ENCODE measurements at places on chromosomes 16 and 17.
A peak's percentile ranks its signal among the peaks of the same experiment; 100 is the strongest.

- no peak for DNase-seq
Measured at GRCh38 chr17:43857957-43858600, 11.1 kb downstream of the CD300LG start.

- DNase-seq: peak; percentile 12
Measured at GRCh38 chr17:47297661-47298400, 25.9 kb upstream of the EFCAB13 start.

DNA sequence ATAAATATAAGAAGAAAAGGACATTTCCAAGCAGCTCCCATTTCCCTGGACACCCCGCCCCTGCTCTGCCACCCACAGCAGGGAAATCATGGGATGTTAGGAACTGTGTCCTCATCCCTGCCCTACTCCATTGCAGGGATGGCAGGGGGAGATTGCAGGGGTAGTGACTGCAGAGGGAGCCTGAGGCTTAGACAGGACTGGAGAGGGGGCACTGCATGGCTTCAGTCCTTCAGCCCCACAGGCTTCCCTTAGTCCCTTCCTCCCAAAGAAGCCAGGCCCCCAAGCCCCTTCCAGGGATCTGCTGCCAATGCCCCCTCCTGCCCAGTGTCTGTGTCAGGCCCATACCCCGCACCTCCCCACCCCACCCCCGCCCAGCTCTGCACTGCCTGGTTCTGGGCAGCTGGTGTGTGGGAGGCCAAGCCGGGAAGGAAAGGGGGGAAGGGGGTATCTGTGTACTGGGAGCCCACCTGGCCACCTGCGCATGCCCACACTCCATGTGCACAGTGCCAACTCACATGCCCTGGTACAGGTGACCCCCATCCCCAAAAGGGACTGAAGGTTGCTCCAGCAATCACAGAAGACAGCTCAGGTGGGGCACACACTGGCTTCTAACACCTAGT, 3.3 kb downstream of the RUNDC3A start:
- no peak for DNase-seq

DNA sequence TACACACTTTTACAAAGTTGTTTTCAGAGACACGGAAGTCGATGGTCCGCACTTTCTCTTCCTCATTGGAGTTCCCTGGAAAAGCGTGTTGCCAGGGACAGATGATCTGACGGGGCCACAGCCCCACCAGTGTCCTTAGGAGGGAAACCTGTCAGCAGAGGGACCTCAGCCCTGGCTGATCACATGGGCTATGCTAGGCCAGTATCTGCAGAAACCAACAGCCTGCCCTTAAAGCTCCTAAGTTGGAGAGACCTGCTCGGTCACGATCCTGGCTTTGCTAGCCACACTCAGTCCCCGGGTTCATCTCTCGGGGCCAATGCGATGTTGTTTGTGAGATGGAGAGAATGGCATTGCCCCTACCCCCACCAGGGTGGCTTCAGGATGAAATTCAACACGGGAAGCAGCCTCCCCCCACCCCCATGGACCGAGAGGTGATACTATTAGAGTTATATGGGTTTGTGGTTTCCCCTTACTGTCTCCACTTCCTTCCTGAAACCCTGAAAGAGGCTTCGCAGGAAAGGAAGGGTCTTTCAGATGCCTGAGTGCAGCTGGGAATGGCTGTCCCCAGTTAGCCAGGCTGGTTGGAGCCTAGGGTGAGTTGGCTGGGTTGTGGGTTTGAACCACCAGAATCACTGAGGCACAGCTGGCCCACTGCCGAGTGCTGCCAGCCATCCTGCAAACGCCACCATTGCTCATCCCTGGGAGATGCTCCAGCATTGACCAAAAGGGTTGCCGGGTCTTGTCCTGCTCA, 16.6 kb downstream of the RMI2 start:
- DNase-seq: no peak

- peak; percentile 31 for DNase-seq
Measured at GRCh38 chr17:28416703-28417311, 10.8 kb upstream of the SLC46A1 start.

DNA sequence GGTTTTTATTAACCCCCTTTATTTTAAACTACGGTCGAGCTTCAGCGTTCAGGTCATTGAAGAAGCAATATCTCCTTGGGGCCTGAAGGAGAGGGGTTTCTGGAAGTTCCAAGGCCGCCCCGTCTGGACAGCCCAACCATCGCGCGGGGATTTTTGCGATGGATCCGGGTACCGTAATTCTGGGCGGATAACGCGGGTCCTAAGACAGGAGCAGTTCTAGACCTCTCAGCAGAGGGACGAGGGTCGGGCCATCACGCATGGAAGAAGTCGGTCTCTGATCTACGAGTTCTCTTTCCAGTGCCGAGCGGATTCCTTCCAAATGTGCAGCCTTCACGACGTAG, 3.6 kb downstream of the BORCS6 start:
- no peak for DNase-seq

- DNase-seq: peak; percentile 49
Measured at GRCh38 chr17:66200685-66201092, 8.8 kb upstream of the CEP112 start.

- DNase-seq: no peak
Measured at GRCh38 chr17:10033959-10034358, 128.9 kb upstream of the RCVRN start.

DNA sequence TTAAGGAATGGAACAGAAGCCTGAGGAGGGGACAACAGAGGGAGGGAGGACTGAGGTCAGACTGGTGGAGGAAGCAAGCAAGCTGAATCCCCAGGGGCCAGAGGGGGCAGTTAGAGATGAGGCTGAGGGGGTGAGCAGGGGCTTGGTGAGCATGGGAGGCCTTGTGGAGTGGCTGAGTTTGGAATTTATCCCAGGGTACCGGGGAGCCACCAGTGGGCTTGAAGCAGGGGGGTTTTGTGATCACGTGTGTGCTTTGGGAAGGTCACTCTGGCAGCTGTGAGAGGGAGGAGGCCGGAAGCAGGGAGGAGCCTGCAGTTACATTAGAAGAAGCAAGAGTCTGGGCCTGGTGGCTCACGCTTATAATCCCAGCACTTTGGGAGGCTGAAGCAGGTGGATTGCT, 9.8 kb upstream of the CTCF start:
- no peak for DNase-seq

- DNase-seq: no peak
Measured at GRCh38 chr17:82219083-82219482, 6.4 kb upstream of the CCDC57 start.

DNA sequence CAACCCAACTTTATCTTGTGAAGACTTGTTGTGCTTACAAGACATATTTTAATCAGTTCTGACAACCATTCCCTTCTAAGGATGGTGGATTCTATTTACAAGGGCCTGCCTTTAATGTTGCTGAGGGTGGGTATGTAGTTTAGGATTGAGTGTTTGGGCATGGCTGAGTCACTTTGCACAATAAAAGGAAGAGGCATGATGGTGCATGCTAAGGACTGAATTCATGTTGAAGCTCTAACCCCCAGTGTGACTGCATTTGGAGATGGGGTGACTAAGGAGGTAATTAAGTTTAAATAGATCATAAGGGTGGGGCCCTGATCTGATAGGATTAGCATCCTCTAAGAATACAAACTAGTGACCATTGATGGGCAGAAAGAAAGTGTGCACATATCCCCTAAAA, 196.1 kb upstream of the HS3ST3A1 start:
- no peak for DNase-seq
